ENCODE measurements at places on chromosomes 16 and 17.
A peak's percentile ranks its signal among the peaks of the same experiment; 100 is the strongest.

GRCh38 chr16:526181-527014, 1.1 kb upstream of the CAPN15 start:
- no peak for DNase-seq

- DNase-seq = no peak
These were observed 54.6 kb upstream of the COX10 start for GRCh38 chr17:14014657-14015056.

DNA sequence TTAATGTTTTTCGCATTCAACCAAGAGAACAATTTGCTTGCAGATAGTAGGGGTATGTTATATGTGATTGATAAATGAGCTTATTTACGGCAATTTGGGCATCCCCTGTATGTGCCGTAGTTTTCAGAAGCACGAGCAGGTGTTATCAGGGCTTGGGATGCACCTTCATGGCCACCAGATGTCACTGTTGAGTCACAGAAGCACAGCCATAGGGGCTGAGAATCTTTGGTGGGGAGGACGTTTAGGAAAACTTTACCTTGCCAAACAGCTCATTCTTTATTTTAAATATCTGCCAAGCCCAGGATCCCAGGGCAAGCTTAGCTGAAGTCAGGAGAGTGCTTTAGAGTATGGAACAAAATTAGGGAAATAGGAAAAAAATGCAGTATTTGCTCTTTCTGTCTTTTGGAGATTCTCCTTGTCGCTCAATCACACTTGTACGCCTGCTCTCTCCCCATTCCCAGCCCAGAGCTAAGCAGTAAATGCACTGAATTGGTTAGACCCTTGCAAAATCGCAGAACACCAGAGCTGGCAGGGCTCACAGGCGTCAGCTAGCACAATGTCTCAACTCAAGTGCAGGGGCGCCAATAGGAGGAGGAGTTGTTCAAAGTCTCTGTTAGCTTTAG, 93.6 kb upstream of the MPHOSPH6 start:
- no peak for DNase-seq

GRCh38 chr17:19433727-19434340, 22.8 kb downstream of the RNF112 start:
- DNase-seq = no peak

GRCh38 chr17:77416105-77416713, 275.4 kb downstream of the SEC14L1 start:
- no peak for DNase-seq

- no peak for DNase-seq
These were observed 69.4 kb downstream of the NTN1 start for GRCh38 chr17:9090641-9091096.

DNA sequence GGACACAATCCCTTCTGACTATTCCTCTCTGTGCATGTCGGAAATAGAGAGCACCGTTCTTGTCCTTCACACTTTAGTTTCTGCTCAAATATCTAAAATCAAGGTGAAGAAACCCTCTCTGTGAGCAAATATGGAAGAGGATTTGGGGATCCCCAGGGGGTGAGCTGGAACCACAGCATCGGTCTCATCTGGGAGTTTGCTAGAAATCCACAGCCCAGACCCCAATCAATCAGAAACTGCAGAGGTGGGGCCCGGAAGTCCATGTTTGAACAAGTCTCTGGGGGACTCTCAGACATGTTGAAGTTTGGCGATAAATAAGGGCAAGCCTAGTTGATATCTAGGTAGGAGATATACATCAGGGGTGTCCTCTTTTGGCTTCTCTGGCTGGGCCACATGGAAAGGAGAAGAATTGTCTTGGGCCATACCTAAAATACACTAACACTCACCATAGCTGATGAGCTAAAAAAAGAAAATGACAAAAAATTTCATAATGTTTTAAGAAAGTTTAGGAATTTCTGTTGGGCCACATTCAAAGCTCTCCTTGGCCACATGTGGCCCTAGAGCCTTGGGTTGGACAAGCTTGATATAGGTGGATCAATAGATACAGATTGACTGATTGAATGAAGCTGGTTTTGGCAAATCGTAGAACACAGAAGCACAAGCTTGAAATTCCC, 168.0 kb upstream of the FOXF1 start:
- DNase-seq = no peak

DNA sequence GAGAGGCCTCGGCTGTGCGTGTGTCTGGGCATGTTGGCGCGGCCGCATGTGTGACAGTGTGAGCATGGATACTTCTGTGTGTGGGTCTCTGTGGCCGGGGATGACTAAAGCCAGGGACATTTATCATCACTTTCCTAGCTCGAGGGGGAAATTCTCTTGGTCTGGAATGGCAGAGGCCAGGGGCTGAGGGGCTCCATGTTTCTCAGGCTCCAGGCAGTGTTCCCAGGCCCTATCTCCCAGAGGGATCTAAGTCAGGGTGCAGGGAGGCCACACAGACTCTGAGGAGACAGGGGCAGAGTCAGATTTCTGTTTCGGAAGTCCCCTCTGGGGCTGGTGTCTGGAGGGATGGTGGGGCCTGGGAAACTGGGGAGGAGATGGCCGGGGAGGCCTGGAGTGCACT, 23.7 kb upstream of the SPNS2 start:
- DNase-seq = no peak

DNA sequence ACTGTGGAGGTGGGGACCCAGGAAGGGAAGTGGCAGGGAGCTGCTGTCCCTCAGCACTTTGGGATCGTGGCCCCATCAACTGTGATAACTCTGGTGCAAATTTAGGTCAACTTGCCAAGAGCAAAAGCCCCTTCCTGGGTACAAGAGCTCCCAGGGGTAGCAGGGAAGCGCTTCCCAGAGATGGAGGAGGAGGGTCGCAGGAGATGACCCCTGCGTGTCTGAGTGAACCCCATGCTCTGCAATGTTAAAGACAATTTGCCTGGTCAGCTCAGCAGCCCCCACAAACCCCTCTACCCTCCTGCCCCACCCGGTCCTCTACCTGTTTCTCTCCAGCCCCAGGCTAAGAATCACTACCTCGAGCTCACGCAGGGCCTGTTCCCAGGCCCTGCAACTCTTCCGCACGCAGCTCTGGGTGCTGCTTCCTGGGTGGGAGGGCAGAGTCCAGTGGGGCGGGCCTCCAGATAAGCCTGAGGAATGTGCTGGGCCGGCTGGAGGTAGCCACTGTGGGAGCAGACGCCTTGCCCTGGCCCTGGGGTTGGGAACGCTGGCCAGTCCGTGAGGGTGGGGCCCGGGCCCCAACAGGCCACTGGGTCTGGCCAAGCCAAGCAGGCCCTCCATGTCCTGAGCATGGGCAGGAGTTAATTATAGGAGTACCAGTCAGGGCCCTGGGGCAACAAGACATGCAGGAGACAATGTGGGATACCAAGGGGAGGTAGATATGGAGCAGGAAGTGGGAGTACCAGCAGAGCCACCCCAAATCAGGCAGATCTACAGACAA, 6.1 kb downstream of the DOK4 start:
- DNase-seq = no peak

- DNase-seq = peak; percentile 6
These were observed 19.9 kb upstream of the RAB11FIP4 start for GRCh38 chr17:31371511-31372097.

DNA sequence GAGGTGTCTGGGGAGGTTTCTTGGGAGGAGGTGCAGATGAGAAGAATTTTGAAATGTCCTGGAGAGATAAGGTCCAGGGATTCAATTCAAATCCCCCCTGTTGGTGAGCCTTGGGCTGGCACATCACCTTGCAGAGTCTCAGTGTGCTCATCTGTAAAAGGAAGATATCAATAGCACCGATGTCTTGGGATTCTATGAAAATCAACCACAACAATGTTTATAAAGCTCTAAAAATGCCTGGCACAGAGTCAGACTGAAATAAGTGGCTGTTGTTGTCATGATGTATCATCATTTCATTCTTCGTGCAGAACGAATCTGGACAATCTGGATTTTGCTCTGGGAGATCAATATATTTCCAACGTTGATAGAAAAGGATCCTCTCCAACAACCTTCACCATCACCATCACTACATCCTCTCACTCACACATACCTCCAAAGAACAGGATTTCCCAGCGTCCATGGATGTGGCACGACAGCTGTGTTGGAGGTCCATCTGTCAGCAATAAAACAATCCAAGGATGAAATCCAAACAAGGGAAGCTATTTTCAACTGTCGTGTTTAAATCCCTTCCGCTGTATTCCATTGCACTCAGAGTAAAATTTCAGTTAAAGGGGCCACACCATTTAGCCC, 393.7 kb upstream of the DYNLRB2 start:
- no peak for DNase-seq

- DNase-seq = no peak
These were observed 5.7 kb upstream of the VEZF1 start for GRCh38 chr17:57993471-57994365.

- no peak for DNase-seq
These were observed 6.6 kb upstream of the HEXIM2 start for GRCh38 chr17:45155029-45155428.
